ENCODE measurements at places on chromosomes 4 and X. TPM values are rescaled to one million over a fixed set of nuclear protein-coding genes. Genes with fewer than 3 reads are reported as not detected.

PF4V1 gene
- total RNA-seq = not detected

GYPA gene
- not detected for total RNA-seq

ACOX3 gene
- total RNA-seq = 22.6 TPM

GRCh38 chr4:27357283-27357682 is 496.6 kb downstream of the STIM2 start:
- DNase-seq = no peak

GRCh38 chr4:173317004-173317403 is 17.2 kb downstream of the HMGB2 start:
- no peak for DNase-seq

DNA sequence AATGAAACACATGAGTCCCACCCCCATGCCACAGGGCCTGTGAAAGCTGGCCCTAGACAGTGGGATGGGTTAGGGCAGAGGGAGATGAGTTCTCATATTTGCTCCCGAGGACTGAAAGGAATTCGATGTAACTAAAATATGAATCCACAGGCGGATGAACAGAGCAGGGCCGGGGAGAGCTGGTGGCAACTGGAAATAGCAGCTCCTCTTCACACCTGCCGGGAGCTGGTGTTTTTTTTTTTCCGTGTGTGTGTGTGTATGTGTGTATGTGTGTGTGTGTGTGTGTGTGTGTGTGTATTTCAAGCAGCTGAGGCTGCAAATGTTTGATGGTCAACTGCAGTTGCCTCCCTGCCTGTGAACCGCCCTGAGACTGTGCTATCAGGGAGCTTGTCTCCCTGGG is 115.1 kb upstream of the PSAPL1 start:
- no peak for DNase-seq

DNA sequence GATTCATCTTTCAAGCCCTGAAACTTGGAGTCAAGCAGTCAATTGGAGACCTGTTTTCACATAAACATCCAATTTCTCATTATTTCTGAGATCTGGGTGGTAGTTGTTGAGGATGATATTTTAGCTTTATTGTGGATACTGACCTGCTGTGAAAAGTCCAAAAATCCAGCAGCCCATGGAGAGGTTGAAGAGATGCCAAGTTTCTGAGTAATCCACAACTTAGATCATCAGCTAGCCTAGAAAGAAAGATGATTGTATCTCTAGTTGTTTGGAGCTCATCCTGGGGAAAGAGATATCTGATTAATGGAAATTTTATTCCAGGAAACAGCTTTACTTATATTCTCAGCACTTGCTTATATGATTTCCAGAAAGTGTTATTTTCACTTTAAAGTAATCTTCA is 48.6 kb upstream of the DCX start:
- DNase-seq = no peak

DNA sequence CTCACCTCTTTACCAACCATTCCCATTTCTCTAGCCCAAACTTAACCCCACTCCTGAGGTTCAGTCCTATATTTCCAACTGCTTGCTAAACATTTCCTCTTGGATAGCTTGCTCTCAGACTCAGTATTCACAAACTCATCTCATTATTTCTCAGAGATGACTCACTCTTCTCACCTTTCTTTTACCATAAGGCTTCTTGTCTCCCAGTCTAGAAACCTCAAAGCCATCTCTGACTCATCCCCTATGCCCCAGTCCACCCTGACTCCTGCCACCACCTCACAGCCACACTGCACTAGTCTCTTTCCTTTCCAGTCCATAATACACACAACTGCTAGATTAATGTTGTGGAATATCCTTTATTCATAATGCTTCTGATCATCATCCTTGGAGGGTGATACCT is 4.8 kb downstream of the FRMPD3 start:
- DNase-seq = no peak

DNA sequence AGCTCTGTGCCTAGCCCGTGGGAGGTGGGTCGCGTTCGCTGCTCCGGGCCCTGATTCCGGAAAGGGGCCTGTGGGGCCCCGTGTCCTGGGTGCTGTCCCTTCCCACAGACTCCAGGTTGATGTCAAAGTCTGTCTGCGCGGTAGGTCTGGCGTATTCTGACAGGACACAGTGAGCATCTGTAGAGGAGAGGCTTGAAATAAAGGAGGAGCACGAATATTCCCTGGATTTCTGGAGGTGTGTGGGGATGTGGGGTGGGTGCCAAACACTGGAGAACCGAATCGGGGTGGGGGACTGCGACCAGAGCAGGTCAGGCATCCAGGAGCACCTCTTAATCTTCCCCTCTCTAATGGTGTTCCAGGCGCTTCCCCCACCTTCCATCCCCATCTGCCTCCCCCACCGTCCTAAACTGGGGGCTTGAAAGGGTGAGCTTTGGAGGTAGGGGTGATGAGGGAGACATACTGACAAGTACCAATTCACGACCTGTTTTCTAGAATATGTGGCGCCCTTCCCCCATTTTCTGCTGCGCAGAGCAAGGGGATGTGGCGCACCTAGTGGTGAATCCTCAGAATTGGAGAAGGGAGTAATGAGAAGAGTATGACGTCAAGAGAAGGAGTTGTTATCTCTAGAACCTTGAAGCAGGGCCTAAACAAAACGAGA is 877 bp downstream of the GPRASP1 start:
- DNase-seq = no peak

GRCh38 chr4:8427761-8428287 is 12.7 kb downstream of the ACOX3 start:
- DNase-seq = no peak
